Left hindlimb (tissue), 1 donor: ENCODE measurements at places on chromosomes 4 and X.
A peak's percentile ranks its signal among the peaks of the same experiment; 100 is the strongest.

GRCh38 chrX:139204898-139205667 is 325.5 kb upstream of the F9 start:
- peak; percentile 58 for DNase-seq

DNA sequence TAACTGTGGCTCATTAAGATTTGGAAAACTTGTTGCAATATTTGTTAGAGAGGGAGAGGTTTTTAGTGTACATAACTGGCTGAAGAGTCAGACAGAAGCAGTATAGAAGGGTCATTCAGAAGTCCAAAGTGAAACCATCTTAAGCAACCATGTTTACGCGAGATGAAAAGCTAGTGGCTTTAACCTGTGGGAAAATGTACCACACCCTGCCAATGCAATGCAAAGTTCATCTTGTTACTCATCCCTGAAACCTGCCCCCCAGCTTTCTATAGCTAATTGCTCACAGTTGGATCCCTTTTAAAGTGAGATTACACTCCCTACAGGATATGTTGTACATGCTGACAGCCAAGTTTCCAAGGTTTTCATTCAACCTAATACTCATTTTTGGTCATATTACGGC is 96.7 kb upstream of the RAPGEF2 start:
- DNase-seq, result no peak

GRCh38 chr4:90349636-90350035 is 222.4 kb downstream of the CCSER1 start:
- DNase-seq, result no peak

- no peak for DNase-seq
Observed at GRCh38 chr4:13921805-13922204, 294.3 kb upstream of the BOD1L1 start.

DNA sequence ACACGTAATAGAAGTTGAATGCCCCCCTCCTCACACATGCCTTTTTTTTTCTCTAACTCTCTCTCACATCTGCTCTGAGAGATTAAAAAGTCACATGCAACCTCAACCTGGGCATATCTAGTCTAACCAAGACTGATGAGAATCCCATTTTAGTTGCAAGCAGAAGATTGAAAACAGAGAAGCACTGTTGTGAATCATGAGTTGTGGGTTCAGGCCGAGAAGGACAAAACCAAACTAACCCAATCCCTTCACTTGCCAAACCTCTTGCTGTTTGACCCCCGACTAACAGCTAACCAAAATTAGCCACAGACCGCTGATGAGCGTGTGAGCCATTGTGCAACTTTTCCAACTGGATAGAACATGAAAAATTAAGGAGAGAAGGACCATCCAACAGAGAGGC is 31.8 kb downstream of the CXCL1 start:
- DNase-seq, result peak; percentile 26

DNA sequence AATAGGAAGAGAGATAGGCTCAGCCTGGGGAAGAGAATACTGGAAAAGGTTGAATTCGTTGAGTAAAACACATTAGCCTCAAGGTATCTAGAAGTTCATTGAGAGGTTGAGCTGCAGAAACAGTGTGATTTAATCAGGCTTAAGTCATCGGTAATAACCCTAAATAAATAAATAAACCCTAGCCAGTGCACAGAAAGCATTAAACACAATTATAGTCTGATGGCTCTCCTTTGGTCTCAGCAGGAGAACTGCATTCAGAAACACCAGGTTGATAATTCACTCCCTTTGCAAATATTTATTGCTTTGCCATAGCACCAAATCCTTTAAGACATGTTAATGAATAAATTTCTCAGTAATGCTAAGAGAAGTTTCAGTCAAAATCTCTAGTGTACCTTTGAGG is 9.6 kb downstream of the DCX start:
- DNase-seq, result no peak

GRCh38 chr4:23373261-23373660 is 516.6 kb downstream of the PPARGC1A start:
- DNase-seq, result no peak

- no peak for DNase-seq
Observed at GRCh38 chr4:177079327-177079726, 230.3 kb upstream of the NEIL3 start.
